Stimulated activated CD8-positive, alpha-beta memory T cell treated with anti-CD3 and anti-CD28 coated beads, Interleukin-7, amount 100 ng/mL, for 48 hours (primary cell): ENCODE measurements at places on chromosomes 16 and 17.
A peak's percentile ranks its signal among the peaks of the same experiment; 100 is the strongest.

DNA sequence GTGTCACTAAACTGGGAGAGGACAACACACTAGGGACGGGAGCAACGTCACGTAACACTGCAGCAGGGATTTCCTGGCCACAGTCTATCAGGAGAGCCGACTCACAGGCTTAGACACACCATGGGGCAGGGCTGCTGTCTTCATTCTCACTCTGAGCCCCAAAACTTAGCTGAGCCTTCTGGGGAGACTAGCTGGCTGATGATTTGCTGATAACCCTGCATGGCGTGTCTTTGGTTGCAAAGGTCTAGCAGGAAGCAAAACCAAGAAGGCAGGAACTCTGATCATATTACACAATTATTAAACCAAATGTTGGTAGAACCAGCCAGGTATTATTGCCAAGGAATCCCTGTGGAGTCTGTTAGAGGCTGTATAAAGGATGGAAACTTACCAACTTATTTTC, 345.0 kb downstream of the SLC39A11 start:
- DNase-seq: no peak

DNA sequence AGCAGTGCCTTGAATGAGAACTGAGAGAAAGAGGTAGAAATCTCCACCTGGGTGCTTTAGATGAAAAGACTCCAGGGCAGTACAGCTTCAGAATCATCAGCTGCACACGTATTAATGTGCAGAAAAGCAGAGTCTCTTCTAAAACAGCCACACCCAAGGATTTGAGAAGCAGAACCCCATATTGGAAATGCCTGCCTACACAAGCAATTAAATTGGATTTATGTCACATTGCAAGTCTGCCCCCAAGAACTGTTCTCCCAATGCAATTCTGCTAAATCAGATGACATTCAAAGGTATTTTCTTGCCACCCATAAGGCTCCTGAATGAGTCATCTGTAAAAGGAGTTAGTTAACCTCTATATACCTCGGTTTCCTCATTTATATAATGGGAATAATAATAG, 326.0 kb upstream of the C16orf82 start:
- DNase-seq: no peak

DNA sequence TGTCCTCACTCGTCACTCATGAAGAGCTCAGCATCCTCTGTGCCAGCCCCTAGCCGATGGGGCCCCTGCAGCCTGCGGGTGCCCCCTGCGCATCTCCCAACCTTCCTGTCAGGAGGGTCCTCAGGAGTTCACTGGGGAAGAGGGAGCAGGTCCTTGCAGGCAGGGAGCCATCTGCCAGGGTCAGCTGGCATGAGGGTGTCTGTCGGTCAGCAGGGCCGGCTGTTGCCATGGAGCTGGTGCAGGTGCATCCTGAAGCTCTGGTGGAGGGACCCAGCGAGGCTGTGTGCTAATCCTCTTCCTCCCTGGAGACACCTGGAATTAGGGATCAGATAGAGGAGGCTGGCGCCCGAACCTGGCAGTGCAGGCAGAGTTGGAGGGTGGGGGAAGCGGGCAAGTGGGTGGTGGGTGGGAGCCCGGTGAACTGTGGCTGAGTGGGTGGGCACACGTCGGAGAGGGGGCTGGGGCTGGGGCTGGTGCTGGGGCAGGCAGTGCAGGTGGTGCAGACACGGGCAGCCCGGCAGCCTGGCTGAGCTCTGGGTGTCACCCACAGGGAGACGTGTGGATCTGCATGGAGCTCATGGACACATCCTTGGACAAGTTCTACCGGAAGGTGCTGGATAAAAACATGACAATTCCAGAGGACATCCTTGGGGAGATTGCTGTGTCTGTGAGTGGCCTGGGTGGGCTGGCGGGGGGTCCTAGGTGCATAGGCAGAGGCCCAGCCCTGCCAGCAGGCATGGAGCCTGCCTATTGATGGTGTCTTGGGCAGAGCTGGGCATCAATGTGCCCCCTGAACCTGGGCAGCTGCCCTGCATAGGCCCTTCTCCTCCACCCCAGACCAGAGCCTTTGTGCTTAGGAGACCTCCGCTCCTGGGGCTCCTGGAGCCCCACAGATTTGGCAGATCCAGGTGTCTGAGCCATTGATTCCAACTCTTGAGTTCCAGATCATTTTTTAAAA, 17.4 kb downstream of the MAP2K3 start:
- DNase-seq: no peak

DNA sequence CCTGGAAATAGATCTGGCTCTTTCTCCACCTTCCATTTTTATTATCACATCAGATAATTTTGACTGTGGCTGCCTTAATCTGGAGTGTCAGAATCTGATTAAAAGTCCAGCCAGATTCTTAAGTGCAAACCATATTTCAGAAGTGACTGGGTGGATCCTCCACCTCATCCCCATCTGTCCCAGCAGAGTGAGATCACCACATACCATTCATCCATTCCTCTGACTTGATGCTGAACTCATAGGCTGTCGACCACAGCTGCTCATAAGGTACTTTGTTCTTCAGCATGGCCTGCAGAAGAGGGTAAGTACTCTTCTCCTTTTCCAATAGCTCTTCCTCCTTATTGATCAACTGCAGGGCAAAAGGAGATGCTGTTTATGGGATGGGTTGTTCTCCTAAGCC, 53.5 kb downstream of the DNAH3 start:
- DNase-seq: no peak

DNA sequence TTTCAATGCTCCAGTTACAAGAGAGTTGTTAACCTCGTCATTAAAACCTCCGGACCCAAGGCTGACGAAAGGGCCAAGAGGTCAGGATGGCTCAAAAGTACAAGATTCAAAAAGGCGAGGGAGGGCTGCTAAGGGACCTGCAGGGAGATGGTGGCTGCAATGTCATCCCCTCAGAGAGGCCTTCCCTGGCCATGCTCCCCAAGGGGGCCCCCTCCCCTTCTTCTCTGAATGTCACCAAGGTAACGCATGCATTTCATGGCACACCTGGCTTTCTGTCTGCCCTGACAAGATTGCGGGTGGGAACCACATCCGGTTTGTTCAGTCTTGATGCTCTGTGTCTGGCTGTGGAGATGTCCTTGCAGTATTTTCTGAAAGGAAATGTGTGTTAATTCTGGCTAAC, 89.9 kb downstream of the C16orf78 start:
- DNase-seq: peak; percentile 20

- peak; percentile 65 for DNase-seq
These were observed 20.0 kb downstream of the TRAF4 start for GRCh38 chr17:28763804-28764266.

GRCh38 chr17:28916302-28916934, 13.5 kb upstream of the DHRS13 start:
- DNase-seq: no peak

DNA sequence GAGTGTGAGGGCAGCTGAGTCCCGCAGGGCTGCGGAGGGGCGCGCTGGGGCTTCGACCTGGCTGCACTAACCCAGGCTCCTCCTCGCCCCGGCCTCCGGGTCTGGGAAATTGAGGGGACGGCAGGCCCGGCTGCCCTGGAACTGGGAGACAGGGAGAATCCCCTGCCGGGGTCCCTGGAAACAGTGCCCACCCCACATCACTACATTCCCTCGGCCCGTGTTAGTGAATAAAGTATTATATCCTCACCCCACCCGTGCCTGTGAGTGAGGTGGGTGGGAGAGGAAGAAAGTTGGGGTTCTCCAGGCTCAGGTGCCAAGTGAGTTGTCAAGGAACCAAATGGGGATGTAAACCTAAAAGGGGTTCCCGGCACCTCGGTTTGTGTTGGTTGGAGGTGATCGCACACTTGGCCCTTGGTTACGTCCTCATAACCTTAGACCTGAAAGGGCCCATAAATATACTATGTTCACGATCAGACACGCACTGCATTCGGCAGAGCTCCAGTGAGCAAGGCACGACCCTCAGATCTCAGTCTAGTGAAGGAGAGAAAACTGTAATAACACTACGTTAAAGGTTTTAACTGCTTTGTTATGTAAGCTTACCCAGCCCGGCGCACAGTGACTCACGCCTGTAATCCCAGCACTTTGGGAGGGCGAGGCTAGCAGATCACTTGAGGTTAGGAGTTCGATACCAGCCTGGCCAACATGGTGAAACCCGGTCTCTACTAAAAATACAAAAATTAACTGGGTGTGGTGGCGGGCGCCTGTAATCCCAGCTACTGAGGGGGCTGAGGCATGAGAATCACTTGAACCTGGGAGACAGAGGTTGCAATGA, 11.2 kb downstream of the ZNF771 start:
- DNase-seq: no peak

- no peak for DNase-seq
These were observed 5.3 kb upstream of the HS3ST6 start for GRCh38 chr16:1923299-1924034.

GRCh38 chr17:70310221-70310672, 140.9 kb downstream of the KCNJ2 start:
- DNase-seq: no peak

DNA sequence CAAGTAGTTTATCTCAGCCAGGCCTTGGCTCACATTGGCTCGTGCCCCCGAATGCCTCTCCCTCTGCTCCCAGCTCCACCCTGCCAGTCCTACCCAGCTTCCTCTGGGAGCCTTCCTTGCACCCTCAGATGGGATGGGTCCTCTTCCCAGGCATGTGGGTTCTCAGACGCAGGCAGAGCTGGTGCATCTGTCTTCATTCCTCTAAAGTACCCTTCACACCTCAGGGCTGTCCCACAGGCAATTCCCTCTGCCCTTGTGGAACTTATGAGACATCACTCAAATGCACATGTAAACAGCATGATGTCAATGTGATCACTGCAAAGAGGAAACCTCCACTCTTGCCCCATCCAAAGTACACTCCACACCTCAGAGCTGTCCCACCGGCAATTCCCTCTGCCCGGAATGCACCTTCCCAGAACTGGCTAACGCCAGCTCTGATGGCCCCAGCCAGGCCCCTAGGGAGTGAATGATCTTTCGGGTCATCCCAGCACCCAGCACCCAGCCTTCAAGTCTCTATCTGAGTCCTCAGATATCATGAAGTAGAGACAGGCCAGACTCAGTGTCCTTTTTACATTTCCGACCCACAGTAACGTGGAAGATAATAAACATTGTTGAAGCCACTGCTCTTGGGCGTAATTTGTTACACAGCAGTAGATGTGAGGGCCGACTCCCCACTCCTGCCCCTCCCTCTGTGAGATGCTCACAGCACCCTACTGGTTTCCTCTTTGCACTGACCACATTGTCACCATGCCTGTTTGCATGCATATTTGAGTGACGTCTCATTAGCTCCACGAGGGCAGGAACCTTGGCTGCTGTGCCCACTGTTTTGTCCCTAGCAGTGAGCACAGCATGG, 85.4 kb downstream of the N4BP1 start:
- no peak for DNase-seq

- no peak for DNase-seq
These were observed 166.9 kb downstream of the LGALS9B start for GRCh38 chr17:20300436-20300934.

GRCh38 chr17:39092692-39093230, 58.7 kb downstream of the PLXDC1 start:
- no peak for DNase-seq

- DNase-seq: peak; percentile 59
These were observed 24.2 kb downstream of the FAM117A start for GRCh38 chr17:49739641-49740271.

DNA sequence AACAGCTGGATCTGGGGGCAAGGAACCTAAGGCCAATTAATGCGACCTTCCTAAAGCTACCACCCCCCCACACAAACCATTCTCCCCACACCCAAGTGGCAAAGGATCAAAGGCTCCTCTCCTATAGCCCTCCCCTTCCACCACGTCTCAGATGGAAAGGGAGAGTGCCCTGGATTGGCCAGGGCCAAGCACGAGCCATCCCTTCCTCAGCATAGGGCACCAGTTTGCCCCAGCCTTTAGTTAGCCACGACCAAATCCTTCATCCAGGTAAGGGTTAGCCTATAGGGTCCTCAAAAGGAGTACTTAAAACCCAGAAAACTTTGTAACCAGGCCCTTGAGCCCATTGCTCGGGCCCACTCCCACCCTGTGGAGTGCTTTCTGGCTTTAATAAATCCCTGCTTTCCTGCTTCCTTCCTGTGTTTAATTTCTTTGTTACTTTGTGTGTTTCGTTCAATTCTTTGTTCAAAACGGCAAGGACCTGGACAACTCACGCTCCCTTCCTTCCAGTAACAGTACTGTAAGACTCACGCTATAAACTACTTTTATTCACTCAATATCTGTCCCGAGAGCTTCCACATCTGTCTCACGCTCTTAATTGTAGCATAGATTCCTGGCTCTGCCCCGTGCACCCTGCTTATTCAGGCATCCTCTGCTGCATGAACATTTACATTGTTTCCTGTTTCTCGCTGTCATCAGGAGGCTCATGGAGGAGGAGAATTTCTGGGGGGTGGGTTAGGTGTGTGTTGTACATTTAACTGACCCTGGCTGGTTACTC, 62.3 kb downstream of the TNFRSF13B start:
- DNase-seq: no peak

DNA sequence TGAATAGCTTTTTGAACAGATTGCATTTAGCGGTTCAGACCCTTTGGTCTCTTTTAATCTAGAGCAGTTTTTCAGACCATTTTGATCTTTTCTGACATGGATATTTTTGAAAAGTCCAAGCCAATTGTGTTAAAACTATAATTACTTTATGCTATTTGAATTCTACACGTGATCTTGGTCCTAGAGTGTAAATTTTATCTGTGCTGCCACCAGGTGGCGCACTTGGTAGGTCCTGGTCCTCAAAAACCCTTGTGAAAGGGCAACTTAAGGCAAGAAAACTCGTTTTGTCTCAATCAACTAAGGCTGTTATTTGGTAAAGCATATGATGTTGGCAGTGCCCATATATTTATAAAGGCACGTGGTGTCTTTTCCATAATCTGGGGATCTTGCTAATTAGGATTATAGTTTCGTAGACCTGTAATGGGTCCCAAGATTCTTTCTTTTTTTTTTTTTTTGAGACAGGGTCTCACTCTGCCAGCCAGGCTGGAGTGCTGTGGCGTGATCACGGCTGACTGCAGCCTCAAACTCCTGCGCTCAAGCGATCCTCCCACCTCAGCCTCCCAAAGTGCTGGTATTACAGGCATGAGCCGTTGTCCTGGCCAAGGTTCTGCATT, 43.9 kb upstream of the TEX2 start:
- no peak for DNase-seq

- DNase-seq: peak; percentile 67
These were observed at the start of gene TANC2 for GRCh38 chr17:62965686-62966425. TANC2 (plus strand) TSS chr17:62966235; CDS start chr17:63009560, 43,325 bp downstream.

- no peak for DNase-seq
These were observed 5.8 kb downstream of the GPRC5C start for GRCh38 chr17:74437702-74438101.
